ENCODE measurements at places on chromosomes 6 and 20.

- DNase-seq: no peak
Measured at GRCh38 chr6:88538130-88538706, 372.1 kb upstream of the CNR1 start.

- no peak for DNase-seq
Measured at GRCh38 chr6:3372184-3372846, 84.5 kb downstream of the SLC22A23 start.

- no peak for DNase-seq
Measured at GRCh38 chr6:13413900-13414555, 73.4 kb downstream of the GFOD1 start.

GRCh38 chr20:36969478-36970186 is 18.1 kb upstream of the SAMHD1 start:
- DNase-seq: no peak

DNA sequence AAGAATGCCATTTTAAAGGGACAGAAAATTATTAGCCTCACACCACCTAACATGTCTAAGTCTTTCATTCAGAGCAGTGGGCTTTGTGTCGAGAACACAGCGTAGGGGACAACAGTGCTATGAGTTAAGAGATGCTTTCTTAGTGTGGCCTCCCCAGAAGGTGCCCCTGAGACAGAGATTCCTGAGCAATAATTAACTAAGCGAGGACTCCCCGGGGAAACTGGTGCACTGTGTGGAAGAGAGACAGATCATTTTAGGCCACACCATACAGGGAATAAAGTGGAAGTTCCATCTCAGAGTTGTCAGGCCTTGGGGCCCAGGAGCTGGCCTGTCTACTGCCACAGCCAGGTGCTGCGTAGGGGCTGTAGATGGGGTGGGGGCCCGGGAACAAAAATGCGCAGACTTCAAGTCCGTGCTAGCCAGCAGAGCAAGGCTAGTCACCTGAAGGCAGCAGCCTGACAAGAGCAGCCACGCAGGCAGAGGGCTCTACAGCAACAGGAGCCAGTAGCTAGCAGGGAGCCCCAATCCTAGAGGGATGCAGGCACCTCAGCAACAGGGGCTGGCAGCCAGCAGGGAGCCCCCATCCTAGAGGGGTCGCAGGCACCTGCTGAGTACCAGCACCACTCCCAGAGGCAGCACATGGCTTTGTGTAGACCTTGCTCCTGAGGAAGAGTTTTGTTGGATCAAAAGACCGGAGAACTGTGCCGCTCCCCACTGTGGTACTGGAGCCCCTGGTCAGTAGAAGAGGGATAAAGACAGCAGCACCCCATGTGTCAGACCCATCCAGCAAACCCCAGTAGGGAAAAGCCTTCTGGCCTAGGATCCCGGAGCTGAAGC is 63.0 kb upstream of the NXT1 start:
- DNase-seq: no peak

DNA sequence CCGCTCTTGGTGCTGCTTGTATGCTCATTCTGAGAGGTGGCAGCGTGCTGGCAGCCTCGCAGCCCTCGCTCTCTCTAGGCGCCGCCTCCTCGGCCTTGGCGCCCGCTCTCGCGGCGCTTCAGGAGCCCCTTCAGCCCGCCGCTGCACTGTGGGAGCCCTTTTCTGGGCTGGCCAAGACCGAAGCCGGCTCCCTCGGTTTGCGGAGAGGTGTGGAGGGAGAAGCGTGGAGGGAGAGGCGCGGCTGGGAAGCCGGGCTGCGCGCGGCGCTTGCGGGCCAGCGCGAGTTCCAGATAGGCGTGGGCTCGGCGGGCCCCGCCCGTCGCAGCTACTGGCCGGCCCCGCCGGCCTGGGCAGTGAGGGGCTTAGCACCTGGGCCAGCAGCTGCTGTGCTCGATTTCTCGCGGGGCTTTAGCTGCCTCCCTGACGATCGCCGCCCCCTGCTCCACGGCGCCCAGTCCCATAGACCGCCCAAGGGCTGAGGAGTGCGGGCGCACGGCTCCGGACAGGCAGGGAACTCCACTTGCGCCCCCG is 19.5 kb upstream of the FAM8A1 start:
- peak; percentile 22 for DNase-seq

DNA sequence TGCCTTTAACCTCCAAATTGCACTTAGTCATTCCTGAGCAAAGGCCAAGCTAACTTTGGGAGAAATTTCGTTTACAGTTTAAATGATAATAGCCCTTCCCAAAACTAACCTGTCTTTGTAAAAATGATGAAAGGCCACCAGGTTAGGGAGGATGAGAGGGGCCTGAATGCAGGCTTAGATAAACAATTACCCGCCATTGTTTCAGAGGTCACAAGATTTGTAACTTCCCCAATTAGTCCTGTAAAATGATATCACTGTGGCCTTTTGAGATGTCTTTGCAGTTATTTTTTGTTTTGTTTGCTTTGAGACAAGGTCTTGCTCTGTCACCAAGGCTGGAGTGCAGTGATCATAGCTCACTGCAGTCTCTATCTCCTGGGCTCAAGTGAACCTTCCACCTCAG is 26.3 kb downstream of the GNL1 start:
- DNase-seq: no peak

DNA sequence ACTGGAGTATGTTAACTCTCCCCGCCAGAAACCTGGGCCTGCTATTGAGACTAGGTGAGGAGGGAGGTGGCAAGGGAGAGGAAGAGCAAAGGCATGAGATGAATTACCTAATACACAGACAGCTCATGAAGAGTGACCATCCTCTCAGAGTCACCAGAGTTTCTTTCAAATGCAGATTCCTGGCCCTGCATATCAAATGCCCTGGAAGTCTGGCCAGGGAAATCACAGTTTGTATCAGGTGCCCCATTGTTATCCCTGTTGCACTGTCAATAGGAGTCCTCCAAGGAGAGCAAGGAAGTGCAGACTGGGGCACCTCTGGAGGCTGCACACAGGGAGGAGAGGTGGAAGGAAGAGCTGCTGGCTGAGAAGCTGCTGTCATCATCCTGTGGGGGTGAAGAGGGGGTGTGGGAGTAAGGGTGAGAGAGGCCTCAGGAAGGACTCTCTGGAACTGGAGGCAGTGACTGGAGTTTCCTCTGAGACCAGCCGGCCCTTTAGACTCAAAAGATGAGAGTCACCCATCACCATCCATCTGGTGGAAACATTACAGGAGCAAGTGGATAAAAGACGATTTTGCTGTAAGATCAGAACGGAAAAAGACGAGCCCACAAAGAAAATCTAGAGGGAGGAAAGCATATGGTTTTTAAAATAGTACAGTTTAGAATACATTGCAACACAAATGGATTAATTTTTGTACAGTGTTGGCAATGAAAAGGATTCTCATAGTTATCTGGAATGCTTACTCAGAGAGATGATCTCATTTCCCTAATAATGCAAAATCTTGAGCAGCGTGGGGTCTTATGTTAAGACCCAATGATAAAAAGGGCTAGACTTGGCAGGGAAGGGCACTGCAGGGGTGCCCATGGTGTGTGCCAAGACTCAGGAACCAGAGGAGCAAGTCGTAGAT is 268.1 kb downstream of the UST start:
- DNase-seq: no peak

DNA sequence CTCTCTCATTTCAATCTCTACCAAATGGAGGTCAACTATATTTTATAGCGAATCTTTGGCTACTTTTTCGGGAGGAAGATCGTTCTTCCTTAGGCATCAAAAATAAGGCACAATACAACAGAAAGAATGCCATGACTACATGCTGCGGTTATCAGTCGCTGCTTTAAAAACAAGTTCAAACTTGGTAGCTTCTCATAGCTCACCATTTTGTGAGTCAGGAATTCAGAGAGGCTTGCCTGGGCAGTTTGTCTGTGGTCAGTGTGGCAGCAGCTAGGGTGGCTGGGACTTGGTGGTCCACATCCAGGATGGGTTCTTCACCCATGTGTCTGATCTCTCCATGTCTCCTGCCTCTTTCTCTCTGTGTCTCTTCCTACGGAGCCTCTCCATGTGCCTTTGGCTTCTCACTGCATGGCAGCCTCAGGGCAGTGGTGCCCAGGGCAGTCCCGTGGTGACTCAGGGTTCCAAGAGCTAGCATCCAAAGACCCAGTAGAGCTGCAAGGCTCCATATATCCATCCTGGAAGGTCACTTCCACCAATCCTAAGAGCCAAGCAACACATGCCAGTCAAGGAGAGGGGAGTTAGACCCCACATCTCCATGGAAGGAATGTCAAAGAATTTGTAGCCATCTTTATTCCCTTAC is 10.4 kb downstream of the SCML4 start:
- no peak for DNase-seq

DNA sequence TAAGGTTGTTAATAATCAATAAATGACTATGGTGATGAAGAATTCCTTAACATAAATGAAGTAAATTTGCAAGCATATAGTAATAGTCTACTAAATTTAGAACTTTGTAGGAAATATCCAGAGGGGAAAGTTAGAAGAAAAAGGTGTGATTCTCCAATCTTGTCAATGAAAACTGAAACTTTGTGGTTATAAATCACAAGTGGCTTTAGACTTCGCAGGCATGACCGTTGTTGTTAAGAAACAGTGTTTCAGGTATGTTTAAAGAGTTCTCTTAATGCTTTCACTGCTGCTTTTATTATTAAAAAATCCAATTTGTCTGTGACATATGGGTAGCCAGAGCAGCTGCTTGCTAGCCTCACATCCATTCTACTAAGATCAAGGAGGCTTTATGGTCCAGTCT is 475.6 kb upstream of the ADGRB3 start:
- DNase-seq: no peak

DNA sequence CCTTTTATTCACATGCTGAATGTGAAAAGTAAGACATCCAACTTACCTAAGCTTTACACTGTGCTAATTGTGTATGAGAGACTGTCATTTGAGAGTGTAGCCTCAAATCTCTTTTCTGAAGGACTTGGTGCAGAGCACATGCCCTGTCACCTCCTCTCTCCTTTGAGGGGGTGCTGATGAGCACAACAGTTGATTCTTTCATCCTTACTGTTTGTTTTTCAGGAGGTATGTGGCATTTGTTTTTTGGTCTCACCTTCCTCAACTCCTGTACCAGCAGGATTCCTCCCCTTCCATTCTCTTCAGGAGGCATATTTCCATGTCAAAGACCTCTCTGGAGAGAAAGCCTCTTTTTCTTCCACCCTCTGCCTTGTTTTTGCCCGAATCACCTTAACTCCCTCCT is 252.6 kb upstream of the CITED2 start:
- no peak for DNase-seq

- DNase-seq: peak; percentile 74
Measured at GRCh38 chr6:158536084-158536890, 23.6 kb upstream of the TMEM181 start.

- DNase-seq: no peak
Measured at GRCh38 chr6:78910591-78911171, 43.3 kb downstream of the IRAK1BP1 start.

DNA sequence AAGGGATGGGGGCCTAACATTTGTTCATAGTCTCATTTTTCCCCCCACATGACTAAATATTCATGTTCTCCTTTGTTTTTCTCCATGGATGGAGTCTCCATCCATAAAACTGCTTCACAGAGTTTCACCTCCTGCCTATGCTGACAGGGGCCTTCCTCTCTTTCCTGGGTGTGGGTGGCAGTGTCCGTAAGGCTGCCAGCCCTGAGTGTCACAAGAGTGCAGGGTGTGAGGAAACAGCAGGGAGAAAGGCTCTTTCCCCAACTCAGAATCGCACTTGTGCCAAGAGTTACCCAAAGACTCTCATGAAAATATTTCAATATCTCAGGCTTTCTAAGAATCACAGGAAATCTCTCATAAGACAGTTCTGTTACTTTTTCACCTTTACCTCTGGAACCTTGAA is 346.2 kb upstream of the MMS22L start:
- DNase-seq: no peak

DNA sequence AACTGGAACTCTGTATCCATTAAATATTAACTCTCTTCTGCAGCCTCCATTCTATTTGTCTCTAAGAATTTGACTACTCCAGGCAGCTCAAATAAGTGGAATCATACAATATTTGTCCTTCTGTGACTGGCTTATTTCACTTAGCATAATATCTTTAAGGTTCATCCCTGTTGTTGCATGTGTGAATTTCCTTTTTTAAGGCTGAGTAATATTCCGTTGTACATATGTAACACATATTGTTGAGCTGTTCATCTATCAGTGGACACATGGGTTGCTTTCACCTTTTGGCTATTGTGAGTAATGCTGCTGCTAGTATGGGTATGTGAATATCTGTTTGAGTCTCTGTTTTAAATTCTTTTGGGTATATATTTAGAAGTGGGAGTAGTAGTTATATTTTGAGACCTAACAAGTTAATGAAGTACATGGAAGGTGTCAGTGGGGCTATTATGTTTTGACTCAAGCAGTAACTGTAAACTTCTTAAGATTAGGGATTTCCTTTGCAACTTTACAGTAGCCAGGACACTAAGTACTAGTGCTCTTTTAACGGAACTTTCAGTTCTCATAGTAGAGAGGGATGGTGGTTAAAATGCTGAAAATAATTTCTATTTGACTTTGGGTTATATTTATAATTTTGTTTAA is 29.7 kb upstream of the TMEM217 start:
- DNase-seq: no peak

DNA sequence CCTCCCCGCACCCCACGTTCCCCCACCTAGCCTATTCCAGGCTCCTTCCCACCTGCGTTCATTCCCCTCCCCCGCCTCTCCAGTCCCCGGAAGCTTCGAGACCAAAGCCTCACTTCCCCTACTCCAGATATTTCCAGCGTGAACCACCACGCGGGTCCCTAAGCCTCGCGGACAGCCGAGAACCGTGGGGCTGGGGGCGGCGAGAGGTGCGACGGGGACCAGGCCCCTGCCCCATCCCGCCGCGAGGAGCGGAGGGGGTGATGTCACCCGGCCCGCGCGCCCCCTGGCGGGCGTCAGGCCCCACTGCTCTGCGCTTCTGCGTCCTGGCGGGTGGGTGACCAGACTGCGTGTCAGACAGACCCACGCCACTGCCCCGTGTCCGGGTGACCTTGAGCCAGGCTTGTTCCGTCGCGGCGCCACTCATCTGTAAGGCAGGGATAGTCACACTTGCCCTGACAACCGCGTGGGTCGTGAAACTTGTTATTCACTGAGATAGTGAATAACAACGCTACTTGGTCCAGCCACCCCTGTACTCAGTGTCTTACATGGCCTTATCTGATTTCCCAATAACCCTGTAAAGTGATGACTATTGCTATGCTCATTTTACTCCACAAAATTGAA is 9.0 kb upstream of the HSP90AB1 start:
- DNase-seq: no peak

DNA sequence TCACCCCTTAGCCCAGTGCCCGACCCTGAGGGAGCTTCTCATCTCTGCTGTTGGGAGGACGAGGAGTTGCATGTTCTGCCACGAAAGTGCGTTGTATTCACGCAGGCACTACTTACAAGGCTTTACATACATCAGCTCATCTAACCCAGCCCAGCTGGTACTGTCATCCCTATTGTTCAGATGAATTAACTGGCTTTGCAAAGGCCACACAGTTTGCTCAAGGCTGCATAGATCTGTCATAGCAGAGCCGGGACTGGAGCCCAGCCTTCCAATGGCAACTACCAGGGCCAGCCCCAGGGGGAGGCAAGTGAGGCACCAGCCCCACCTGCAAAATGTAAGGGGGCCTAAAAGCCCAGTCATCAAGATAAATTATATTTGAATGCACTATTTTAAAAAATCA is 257.6 kb downstream of the NFATC2 start:
- no peak for DNase-seq

Measured in SW480 (cell line).